ENCODE measurements at places on chromosomes 5 and 9.

GRCh38 chr5:112548246-112548881 lies 129.3 kb upstream of the EPB41L4A start:
- no peak for DNase-seq

DNA sequence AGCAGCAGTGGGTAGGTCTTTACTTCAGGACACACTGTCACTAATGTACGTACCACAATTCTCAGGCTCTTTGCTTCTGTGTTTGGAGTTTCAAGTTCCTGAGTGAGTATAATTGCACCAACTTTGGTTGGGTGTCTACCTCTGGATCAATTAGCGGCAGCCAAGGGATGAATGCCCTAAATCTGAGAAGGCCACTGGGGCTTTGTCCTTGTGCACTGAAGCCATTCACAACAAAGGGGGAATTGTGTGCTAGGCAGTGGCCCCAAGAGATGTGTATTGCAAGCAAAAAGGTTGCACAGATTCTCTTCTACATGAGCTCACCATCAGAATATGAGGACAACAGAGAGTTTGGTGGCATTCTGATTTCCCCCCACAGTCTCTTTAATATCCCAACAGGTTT lies 3.9 kb upstream of the PHF24 start:
- no peak for DNase-seq

DNA sequence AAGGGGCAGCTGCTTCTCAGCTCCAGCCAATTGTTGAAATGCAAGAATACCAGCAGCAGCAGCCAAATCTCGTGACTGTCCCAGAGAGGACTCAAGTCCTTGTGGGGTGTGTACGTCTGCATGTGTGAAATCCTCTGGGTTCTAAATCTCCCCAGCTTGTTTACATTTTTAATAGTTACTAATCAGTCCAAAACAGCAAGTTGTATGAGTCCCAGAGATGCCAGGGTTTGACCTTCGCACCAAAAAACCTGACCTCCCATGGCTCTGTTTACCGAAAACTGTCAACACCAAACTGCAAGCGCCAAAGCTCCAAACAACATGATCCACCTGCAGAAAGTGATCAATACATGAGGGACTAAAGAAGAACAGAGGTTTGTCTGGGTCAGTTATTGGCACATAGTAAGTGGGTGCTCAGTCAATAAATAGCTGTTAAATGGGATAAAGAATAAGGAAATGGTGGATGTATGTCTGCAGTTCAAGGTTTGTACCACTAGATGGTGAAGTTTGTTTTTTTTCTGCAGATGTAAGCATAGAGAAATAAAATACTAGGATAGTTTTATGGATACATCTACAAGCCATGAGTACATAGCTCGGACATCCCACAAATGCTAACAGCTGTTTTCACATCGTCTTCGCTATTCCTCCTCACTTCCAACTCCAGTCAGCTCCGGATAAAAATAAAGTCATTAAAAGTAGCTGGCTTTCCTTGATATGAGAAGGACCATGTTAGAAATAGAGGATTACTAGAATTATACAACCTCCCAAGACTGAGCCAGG lies 85.3 kb upstream of the ADRB2 start:
- no peak for DNase-seq

DNA sequence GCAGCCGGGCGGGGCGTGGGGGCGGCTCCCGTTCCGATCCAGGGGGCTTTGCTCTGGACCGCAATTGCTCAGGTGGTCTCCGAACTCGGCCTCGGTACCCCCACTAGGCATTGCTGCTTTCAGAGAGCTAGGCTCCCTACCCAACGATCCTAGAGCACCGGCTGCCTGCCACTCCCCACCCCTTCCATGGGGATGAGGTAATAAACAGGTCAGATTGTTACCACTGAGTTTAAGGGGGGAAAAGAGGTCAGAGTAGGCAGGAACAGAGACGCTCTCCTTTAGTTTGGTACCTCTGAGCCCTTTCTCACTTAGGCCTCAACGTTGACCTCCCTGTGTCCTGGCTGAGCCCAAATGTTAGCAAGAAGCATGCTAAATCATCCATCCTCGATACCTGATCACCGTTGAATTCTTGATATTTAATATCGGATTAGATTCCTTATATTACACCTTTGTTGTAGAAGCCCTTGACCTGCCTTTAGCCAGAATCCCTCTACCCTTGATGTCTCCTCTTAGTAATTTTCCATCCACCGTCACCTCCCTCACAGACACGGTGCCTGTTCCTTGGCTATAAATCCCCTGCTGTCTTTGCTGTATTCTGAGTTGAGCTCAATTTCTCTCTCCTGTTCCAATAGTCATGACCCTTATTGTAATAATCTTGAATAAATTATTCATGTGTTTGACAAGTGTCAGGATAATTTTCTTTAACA lies 588 bp upstream of the PLPP1 start:
- no peak for DNase-seq

DNA sequence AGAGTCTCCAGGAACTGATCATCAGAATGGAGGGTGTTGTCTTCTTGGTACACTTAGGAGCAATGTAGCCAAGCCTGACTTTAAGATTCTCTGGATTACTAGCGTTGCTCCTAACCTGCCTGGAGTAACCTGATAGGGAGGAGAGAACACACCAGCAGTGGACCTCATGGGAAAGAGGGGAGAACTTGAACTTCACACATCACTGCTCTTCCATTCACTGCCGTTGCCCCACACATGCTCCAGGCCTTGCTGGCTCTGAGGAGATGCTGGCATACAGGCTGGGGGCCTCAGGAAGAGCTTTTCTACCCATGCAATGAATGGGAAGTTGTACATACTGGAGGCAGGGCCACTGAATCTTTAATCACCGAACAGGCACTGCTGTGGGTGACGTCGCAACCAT lies 60.3 kb upstream of the ADAMTS16 start:
- no peak for DNase-seq

GRCh38 chr9:93496285-93496684 lies 42.9 kb upstream of the FAM120AOS start:
- no peak for DNase-seq

- DNase-seq: no peak
These were observed 4.4 kb upstream of the CREBRF start for GRCh38 chr5:173051746-173052145.

DNA sequence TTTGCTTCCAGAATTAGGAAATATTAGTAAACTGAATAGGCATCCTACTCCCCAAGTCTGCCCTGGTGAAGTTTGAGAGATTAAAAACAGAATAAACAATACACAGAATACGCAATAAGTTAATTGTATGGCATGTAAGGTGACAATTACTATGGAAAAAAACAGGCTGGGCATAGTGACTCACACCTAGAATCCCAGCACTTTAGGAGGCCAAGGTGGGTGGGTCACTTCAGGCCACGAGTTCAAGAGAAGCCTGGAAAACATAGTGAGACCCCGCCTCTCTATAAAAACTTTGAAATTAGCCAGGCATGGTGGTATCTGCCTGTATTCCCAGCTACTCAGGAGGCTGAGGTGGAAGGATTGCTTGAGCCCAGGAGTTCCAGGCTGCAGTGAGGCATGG lies 64.2 kb upstream of the SUSD1 start:
- no peak for DNase-seq

- no peak for DNase-seq
These were observed 10.4 kb upstream of the FAM120AOS start for GRCh38 chr9:93463638-93464248.

DNA sequence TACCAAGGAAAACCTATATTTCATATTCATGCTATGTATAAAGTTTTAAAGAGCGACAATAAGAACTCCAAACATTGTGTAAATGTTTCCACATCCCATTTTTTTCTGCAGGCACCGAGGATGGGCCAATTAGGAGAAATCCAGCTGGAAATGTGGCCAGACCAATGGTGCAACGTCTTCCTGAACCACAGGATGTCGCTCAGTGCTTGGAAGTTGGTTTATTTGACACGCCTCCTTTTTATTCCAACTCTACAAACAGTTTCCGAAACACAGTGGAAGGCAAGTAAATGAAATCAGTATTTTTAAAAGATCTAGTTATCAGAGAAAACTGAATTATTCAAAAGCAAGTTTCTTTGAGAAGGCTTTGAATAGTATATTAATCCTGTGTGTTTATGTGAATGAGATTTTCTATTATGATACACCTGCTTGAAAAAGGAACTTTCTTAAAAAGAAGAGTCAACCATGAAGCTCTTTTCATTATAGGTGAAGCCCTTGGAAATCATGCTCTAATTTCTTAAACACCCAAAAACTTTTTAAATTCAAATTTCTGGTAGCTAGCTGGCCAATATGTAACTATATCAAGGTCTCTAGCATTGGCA lies 9.1 kb downstream of the TYRP1 start:
- DNase-seq: no peak

GRCh38 chr9:103755986-103756385 lies 338.1 kb upstream of the SMC2 start:
- DNase-seq: no peak

All from stimulated activated naive CD8-positive, alpha-beta T cell treated with anti-CD3 and anti-CD28 coated beads, Interleukin-15, amount 100 ng/mL, for 72 hours (primary cell).